ENCODE measurements at places on chromosomes 3 and 15. TPM values are rescaled to one million over a fixed set of nuclear protein-coding genes. Genes with fewer than 3 reads are reported as not detected.

GRCh38 chr3:130085881-130086280 is 4.2 kb downstream of the ALG1L2 start:
- DNase-seq: no peak

DNA sequence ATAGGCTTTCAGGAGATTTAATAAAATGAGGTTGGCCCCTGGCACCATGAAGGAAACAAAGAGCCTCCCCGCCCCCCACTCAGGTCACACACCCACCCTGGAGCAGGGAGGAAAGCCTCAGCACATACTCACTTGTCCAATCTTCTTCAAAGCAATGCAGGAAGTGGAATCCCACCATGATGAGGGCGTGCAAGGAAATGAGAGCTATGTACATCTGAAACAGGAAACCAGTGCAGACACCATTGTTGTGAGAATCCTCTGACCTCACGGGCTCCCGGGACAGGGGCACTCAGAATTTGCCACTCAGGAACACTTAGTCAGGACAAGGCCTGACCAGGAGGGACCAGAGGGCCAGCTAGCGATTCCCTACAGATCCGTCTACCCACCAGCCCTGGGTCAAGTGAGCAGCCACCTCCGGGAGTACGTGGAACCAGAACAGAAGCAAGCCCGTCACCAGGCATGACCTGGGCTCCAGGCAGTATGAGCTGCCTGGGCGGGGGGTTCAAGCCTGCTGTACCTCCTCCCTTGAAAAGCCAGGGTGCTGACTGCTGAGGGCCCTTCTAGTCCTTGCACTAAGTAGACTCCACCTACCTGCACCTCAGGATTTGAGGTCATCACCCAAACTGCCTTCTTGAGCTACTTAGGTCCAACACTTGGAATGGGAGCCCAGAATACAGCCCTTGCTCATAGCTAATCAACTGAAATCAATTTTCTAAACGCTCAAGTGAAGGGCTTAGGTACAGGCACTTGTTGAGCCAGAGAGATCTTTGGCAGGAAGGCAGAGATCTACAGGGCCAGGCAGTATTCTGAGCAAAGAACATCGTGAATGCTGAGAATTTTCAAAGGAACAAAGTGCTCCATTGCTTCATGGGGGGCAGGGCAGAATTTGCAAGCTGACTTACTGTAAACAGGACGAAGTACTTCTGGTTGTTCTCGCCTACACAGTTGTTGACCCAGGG is 42.7 kb downstream of the ZDHHC3 start:
- DNase-seq: no peak

DNA sequence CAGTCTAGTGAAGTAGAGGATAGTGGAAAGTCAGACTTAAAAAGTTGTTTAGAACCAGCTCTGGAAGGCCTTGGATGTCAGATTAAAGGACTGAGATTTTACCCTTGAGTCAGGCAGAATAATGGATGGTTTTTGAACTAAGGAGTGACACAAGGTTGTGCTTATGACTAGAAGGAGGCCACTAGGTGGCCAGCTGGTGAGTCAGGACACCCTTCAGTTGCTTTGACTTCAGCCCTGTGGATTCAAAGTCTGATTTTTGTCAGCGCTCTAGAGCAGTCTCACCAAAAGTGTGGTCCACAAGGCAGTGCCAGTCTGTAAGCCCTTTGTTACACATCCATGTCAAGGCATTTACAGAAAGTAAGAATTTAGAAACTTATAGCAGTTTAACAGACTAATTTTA is 3.8 kb upstream of the GABPB1 start:
- no peak for DNase-seq

- DNase-seq: no peak
Observed at GRCh38 chr3:124657138-124657537, 73.1 kb upstream of the UMPS start.

- DNase-seq: no peak
Observed at GRCh38 chr3:126845920-126846715, 136.8 kb upstream of the PLXNA1 start.

DNA sequence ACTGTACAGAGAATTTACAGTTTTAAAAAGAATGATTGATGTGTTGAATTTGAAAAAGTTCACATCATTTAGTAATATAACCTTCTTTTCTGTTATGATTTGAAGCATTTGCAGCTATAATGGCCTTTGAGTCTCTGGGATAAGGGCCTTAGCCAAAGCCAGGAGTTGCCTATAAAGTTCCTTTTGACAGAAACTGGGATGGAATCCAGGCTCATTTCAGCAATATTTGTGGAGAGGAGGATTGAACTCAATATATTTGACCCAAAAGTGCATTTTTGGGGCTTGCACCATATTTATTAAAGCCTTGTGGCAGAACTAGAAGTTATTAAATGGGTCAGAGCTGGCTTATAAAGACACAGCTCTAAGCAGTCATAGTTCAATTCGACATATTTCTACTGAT is 348.7 kb upstream of the EPHA3 start:
- no peak for DNase-seq

DNA sequence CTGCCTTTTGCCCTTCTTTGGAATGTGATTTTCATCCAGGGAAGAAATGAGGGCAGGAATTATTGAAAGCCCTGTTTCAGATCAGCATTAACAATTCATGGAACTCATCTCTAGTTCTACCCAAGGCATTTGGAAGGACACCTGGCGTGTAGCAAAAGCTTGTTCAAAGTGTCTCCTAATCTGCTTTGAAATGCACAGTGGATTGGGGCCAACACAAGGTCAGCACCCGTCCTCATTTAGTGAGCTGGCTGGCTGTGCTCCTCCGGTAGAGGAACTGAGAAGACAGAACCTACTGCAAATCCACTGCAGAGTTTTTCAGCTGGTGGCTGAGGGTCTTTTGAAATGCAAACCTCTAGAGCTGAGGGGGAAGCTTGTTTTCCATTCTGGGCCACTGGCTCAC is 141.6 kb upstream of the STT3B start:
- no peak for DNase-seq

DNA sequence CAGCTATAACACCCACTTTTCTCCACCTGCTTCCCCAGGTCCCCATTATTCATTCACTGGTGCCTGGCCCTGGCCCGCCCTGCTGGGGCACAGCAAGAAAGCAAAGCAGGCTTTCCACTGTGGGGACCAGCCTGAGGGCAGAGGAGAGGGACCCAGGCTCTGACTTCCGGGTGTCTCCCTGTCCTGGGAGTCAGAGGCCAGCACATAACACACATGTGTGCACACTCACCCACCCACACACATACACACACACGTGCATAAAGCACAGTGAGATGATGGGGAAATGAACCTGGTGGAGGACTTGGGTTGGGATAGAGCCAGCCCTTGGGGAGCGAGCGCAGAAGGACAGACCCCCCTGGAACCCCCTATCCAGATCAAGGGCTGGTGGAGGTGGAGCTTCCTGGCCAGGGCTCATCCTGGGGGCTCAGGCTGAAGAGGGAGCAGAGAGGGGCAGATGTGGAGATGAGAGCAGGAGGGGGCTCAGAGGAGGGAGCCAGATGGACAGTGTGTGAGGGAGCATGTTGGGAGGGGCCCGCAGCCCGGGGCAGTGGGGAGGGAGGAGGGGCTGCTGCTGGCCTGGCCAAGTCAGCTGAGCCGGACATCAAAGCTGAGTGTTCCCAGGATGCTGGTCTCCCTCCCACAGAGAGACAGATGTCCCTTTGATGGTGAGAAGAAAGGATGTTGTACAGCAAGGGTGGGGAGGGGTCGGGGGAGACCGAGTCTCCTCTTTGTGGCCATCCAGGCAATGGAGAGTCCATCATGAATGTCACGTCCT is 78.2 kb downstream of the LINGO1 start:
- peak; percentile 68 for DNase-seq

DNA sequence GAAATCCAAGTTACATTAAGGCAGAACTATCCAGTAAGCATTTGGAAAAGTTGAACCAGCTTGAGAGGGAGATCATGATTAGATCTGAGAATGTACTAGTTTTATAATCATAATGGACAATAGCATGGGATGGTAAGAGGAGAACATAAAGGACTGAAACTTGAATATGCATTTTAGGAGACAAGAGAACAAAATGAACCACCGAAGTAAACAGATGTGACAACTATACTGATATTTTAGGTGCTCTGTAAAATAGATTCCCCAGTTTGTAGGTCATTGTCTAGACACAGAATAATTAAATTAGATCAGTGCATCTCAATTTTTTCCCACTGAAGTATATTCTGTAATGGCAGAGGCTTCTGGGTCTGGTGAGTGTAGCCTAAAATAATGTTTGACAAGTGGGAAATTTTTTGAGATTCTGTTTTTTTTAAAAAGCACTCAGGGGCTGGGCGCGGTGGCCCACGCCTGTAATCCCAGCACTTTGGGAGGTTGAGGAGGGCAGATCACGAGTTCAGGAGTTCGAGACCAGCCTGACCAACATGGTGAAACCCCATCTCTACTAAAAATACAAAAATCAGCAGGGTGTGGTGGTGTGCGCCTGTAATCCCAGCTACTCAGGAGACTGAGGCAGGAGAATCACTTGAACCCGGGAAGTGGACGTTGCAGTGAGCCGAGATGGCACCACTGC is 16.3 kb downstream of the ECT2 start:
- no peak for DNase-seq

DNA sequence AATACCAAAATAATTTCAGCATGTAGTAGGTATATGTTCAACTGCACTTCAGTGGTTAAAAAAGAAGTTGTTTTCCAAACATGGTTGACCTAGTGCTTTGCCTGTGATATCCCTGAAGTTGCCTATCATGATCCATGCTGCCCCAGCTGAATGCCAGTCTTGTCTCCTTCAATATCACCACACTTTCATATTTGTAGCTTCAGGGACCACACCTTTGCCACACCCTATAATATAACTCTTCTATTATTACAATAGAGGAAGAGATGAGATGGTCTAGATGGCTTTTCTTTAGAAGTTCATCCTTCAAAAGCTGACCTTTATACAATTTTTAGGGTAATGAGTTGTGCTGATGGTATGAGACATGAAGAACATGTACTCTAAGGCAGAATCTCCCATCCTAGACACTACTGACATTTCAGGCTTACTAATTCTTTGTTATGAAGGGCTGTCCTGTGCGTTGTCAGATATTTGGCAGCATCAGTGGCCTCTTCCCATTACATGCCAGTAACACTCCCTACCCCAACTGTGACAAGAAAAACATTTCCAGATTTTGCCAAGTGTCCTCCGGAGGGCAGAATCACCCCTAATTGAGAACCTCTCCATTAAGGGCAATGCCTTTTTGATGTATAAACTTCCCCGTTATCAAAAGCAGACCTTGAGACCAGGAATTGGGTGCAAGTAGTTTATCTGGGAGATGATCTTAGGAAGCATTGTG is 76.2 kb upstream of the PLCL2 start:
- DNase-seq: no peak

RFX7 gene
- total RNA-seq: 22.3 TPM

Measured in occipital lobe (tissue), 3 donors.